ENCODE measurements at places on chromosomes 1 and 21.

DNA sequence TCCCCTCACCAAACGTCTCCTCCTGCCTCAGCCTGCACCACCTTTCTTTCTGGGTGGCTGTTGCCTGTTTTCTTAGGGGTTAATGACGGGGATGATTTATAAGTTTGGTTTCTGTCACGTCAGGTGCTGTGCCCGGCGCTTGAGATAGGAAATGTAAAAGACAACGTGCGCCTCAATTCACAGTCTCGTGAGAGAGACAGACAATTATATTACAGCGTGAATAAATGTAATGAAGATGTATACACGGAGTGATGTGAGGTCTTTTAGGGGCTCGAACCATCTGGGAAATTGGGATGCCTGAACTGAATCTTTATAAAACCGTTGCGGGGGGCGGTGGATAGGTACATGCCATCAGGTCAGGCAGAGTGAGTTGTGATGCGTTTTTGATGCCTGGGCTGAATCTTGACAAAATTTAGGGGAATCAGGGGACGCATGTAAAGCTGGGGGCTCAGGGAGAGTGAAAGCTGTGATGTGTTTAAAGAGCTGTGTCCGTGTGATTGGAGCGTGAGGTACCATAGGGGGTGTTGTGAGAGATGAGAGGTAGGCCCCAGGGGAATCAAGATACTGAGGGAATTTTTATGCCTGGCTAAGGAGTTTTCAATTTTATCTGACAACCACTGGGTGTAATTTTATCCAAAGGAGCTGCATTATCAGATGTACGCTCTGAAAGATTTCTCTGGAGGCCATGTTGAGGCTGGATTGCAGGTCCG is 831 bp downstream of the TIPRL start:
- peak; percentile 25 for DNase-seq

DNA sequence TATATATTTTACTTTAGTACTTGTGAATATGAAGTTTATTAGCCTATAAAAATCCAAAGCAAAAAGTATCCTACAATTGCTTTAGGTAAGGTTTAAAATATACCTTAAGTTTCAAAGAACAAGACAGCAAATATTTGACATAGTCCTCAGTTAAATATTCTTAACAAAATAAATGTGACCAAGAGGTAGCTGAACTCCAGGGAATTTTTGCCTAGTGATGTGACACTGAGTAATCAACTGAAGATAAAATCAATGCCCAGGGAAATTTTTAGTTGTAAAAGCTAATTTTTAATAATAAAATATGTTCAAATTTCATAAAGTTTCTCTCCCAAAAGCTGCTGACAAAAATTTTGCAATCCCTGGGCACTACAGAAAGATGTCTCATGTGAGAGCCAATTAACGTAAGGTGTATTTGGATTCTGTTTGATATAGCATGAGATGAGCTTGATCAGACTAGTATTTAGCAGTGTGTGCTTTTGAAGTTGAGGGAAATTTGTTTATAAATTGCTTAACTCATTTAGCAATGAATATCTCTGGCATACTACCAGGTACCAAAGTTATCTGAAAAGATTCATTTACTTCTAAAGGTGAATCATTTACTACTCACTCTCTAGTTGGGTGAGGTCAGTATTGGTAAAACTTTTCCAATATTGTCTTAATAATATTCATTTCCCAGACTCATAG is 80.2 kb upstream of the PALMD start:
- peak; percentile 49 for DNase-seq

- no peak for DNase-seq
These were observed 62.3 kb upstream of the MORC3 start for GRCh38 chr21:36257657-36258056.

DNA sequence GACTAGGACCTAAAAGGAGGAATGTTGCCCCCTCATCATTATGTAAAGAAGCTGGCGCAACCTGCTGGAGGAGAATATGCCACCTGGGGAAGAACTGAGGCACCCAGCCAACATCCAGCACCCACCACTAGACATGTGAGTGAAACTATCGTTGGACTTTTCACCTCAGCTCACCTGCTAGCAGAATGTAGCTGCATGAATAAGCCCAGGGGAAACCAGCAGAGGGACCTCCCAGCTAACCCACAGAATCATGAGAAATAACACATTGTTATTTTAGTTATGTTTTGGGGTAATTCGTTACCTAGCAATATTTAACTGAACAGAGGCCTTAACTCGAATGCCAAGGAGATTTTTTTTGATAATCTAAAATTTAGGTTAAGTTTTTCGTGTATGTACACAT is 542.5 kb upstream of the DAB1 start:
- DNase-seq = no peak

- no peak for DNase-seq
These were observed 82.3 kb downstream of the TBX19 start for GRCh38 chr1:168362991-168363390.

- DNase-seq = peak; percentile 58
These were observed 11.0 kb downstream of the DMRTB1 start for GRCh38 chr1:53470155-53470554.

DNA sequence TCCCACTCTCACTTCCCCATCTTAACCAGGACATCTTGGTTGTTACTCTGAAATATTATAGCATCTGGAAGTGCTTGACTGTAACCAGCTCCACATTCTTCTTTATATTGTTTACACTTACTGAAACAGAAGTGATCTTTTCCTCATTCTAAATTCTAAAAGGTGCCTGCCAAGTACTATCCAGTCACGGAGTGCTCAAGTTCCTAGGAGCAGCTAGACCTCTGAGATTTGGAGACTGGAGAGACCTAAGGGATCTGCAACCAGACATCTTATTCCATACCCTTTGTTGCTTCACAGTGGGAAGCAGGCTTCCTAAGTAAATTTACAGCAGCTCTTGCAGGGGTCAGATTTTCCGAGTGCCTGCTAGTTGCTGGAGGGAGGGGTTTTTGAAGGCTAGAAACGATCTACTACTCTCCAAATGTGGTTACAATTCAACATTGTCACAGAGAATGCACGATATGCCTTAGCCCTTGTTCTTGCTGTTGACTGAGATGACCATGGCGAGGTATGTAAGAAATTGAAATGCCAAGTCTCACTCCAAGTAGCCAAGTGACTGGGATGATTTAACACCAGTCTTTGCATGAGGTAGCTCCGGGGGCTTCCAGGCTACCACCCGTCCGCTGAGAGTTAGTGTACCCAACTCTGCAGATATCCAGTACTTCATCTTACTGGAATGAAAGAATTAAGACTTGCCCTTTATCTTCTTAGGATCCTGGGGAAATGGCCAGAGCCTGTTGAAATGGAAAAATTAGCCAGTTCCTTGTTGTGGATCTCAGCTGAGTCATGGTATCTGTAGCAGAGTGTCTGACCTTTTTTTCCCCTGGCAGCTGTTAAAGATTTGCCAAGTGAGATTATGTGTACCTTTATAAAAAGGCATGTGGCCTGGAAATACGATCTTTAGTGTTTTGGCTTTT is 150.8 kb downstream of the MAST2 start:
- peak; percentile 82 for DNase-seq

GRCh38 chr1:2047749-2048729 is 2.2 kb upstream of the PRKCZ start:
- DNase-seq = no peak

GRCh38 chr1:2784854-2785630 is 16.5 kb downstream of the TTC34 start:
- no peak for DNase-seq

GRCh38 chr1:17849216-17849615 is 94.1 kb downstream of the ACTL8 start:
- DNase-seq = peak; percentile 25

DNA sequence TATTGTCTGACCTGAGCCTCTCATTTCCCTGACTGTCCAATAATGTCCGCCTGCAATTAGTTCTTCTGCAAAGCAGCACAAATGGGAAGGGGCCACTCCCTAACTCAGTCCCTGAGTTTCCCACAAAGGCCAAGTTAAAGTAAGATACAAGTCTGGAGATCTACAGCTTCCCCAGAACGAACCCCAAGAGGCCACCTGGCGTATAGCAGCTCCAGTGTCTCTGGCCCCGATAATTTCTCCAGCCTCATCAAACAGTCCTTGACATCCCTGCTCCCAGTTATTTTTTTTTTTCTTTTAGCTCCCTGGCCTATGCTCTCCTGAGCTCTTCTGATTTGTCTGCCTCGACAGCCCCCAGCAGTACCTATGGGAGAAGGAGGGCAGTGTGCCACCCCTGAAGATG is 8.1 kb upstream of the ACKR1 start:
- DNase-seq = no peak

- DNase-seq = no peak
These were observed 102.5 kb downstream of the LYPLAL1 start for GRCh38 chr1:219276049-219276738.

DNA sequence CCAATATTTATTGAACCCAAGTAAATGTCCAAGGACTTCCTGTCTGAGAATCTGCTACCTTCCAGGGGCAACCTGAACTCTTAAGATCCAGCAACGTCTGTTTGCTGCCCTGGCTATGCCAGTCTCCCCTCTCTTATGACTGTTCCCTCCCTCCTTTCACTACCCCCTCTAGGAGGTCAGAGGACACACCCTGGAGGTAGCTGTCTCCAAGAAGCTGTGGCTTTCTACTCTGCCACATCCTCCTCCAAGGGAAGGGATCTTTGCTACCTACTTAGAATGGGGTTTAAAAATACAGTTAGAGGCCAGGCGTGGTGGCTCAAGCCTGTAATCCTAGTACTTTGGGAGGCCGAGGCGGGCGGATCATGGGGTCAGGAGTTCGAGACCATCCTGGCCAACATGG is 3.6 kb upstream of the SMPDL3B start:
- DNase-seq = no peak

DNA sequence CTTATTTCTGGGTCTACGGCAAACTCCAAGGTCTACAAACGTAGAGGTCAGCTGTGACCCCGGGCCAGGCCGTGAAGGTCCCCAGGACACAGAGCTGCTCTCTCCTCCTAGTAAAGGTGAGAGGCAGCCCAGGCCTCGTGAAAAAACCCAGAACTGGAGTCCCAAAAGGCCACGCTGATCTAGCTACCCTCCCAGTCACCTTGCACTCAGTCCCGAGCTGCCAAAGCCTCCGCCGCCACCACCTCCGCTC is 125 bp downstream of the ATP5PF start:
- DNase-seq = no peak

DNA sequence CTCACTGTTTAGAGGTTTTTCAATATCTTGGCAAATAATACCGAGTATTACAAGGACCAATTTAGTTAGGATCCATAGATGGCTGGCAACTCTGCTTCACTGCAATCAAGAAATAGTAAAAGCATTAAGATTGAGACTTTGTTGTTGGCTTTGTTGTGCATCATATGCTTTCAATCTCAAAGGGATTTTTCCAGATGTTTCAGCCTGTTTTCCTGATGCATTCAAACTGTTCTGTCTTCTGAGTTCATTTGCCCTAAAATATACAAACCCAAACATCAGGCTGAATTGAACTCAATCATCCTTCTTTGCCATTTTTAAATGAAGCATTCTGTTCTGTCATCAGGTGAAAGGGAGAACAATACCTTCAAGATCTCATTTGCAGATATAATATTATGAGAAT is 248.7 kb downstream of the TTLL7 start:
- DNase-seq = no peak

DNA sequence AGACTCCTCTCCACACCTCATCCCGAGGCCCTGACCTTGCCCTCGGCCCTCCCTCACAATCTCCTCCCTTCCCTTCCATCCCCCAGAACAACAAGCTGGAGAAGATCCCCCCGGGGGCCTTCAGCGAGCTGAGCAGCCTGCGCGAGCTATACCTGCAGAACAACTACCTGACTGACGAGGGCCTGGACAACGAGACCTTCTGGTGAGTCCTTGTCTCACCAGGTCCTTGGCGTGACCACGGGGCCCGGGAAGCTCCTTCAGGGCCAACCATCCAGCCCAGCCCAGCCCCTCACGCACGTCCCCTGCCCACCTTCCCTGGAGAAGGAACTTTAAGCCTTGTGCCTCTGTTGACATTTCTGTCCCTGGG is 15.6 kb downstream of the PODN start:
- no peak for DNase-seq

GRCh38 chr1:72282271-72283021 is at the start of gene NEGR1:
TSS of gene NEGR1 (minus strand) at chr1:72282539.
- peak; percentile 89 for DNase-seq

DNA sequence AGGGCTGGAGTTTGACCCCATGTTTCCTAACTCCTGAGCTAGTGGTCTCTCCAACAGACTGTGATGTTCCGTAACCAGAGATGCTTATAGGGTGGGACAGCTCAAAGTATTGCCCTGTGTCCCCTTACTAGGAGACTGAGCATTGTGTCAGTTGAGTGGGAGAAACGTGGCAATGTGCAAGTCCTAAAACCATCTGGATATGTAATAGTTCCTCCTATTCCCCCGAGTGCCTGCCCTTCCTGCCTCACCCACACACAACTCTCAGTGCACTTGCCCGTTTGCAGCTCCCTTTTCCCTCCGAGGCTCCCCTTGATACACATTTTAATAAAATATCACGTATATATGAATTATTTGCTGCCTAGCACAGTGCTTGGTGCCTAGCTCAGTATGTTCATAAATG is 3.4 kb downstream of the PIGV start:
- no peak for DNase-seq

- DNase-seq = no peak
These were observed 56.4 kb downstream of the CHIA start for GRCh38 chr1:111347026-111347425.

- DNase-seq = peak; percentile 53
These were observed 50.5 kb upstream of the PRELP start for GRCh38 chr1:203424861-203425662.

- no peak for DNase-seq
These were observed 6.6 kb downstream of the PLEKHN1 start for GRCh38 chr1:972726-973458.

DNA sequence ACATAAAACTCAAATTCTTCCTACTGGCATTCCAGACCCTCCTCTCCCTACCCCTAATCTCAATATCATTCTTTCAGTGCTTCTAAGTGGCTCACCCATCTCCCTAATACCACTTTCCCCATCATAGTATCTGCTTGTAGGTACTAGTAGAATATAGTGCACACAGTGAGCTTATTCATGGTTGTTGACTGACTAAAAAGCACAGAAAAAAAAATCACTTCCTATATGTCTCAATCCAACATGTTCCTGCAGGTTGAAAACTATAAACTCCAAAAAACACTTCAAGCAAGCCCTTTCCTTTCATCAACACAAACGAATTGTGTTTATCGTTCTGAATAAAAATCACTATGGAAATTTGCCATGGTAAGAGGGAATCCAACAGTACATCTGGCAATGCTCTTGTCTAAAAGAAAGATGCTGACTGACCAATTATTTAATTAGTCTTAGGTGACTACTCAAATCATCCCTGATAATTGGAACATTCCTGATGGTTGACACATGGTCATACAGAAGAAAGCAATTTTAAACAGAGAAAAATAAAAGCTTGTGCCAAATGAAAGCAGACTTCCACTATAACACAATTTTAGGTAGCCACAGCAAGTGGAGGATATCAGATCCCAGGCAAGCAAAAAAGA is 87.1 kb downstream of the NDUFS5 start:
- DNase-seq = no peak

- DNase-seq = no peak
These were observed 22.2 kb upstream of the PHGDH start for GRCh38 chr1:119689511-119689910.

DNA sequence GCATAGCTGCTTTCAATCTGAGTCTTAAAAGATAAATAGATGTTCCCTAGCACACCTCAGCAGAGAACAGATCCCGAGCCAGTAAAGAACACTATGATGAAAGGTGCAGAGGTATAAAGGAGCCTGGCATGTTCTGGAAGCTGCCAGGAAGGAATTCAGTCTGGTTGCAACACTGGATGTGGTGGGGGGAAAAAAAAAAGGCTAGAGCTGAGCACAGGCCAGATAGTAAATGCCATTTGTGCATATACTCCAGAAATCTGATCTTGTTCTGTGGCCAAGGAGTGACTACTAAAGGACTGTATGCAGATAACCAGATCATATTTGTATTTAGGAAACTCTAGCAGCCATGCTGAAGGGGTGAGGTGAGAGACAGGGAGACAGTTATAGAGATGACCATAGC is 240.3 kb downstream of the VAV3 start:
- no peak for DNase-seq

All from IMR-90 (cell line).